HFFc6 (cell line): ENCODE measurements at places on chromosomes 6 and 20.

DNA sequence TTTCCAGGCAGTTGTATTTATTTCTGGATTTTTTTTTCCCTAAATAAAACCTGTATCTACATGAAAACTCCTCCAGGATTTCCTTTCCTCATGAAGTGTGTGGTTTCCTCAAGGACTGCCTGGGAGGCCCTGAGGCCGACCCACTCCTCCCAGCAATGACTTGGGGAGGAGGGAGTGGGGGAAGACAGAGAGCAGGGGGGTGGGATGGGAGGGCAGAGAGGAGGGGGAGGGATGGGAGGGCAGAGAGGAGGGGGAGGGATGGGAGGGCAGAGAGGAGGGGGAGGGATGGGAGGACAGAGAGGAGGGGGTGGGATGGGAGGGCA is 161.8 kb upstream of the AGPAT4 start:
- DNase-seq: no peak

DNA sequence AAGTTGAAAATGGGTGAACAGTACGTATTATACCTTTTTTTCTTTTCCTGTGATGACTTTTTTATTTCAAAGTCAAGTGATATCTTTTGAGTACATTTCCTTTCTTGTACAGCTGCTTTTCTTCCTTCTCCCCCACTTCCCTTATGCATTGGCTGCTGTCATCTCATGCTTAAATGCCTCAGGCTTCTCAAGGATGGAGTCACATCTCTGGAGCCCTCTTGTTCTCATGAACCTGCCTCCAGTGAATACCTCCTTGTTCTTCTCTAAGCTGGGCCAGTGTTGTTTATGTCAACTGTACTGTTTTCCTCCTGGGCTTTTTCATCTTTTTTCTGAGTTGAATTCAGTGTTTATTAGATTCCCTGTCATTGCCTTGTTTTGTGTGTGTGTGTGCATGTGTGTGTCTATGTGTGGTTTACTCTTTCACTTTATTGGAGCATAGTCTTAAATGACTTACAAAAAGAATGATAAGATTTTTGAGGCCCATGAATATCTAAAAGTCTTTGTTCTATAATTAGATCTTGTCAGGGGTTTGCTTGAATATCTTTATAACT is 23.6 kb downstream of the STXBP5 start:
- DNase-seq: no peak

DNA sequence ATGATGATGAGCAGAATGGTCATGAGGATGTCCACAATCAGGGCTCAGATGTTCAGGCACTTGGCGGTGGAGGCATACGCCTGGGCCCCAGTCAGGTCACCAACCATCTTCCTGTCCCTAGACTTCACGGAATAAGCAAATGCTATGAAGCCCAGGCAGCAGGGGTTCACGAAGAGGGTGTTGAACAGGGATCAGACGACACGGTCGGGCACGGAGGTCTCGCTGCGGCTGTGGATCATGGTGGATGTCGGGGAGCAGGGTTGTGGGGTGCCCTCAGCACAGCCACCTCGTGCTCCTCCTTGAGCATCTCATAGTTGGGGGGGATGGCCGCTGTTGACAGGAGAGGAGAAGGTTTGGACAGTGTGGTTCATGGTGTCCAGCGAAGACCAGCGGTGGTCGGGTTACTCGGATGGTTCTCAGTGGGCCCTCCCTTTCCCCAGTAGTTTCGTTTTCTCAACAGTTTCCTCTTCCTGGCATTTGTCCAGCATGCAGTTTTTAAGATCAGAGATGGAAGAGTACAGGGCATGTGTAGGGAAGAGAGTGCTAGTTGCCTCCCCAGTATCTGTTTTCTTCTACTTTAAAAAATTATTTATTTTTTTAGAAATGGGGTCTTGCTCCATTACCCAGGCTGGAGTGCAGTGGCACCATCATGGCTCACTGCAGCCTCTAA is 20.3 kb upstream of the SPDEF start:
- DNase-seq: no peak

DNA sequence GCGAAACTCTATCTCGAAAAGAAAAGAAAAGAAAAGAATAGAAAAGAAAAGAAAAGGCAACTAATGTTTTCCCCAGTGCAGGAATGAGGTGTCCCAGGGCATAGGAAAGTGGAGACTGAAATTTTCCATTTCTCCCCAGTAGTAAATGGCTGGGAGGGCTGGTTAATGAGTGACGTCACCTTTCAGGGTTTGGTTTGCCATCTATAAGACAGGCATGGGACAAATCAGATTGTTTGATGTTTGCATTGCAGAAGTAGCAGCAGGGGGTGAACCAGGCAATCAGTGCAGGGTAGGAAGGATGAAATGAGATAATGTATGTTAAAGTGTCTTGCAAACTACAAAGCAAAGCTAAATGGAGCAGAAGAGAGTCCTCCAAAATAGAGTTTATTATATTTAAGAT is 533.4 kb downstream of the PKHD1 start:
- DNase-seq: no peak
